Right cardiac atrium (tissue), 5 donors: ENCODE measurements at places on chromosomes 4 and X.

GRCh38 chr4:19689511-19689910 is 562.2 kb upstream of the SLIT2 start:
- no peak for DNase-seq

GRCh38 chr4:173696011-173696410 is 166.0 kb upstream of the HAND2 start:
- DNase-seq, result no peak

DNA sequence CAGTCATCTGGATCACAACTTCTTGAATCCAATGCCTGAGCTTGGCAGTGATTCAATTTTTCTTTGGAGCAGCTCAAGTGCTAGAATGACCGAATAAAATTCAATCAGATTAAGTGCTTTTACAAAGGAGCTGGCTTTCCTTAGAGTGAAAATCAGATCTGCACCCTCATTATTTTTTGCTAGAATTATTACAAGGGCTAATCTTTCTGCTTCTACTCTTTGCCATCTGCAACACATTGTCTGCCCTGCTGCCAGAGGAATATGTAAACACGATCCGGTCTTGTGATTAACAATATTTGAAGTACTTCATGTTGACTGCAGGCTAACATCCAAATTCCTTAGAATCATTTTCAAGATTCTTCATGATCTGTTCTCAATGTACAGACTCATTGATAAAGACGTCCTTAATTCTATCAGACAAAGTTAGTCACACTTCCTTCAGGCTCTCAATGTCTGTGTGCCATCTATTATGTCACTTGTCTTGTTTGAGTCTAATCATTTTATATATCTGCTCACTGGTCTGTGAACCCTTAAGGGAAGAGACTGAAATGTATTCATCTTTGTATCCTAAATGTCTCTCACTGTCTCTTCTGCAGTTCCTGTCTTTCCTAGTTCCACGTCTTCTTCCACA is 531.2 kb downstream of the GALNTL6 start:
- DNase-seq, result no peak

- no peak for DNase-seq
Measured at GRCh38 chrX:57241967-57242366, 44.5 kb upstream of the FAAH2 start.

DNA sequence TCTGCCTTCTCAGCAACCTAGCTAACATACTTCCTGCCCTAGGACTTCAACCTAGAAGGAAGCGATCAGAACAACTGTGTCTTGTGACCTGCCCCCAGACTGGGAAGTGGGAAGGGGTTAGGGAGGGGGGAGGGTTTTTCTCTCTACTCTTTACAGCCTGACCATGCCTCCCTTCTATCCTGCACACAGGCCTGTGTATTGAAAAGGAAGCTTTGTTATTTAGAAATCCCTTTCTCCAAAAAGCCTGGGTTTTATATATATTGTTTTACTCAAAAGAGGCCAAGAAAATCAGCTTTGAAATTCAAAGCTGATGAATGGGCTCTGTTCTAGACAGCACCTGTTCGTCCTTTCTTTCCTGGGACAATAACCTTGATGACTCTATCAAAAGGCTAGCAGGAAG is 35.2 kb upstream of the SMS start:
- no peak for DNase-seq

- no peak for DNase-seq
Measured at GRCh38 chr4:106409901-106410889, 41.6 kb upstream of the GIMD1 start.

DNA sequence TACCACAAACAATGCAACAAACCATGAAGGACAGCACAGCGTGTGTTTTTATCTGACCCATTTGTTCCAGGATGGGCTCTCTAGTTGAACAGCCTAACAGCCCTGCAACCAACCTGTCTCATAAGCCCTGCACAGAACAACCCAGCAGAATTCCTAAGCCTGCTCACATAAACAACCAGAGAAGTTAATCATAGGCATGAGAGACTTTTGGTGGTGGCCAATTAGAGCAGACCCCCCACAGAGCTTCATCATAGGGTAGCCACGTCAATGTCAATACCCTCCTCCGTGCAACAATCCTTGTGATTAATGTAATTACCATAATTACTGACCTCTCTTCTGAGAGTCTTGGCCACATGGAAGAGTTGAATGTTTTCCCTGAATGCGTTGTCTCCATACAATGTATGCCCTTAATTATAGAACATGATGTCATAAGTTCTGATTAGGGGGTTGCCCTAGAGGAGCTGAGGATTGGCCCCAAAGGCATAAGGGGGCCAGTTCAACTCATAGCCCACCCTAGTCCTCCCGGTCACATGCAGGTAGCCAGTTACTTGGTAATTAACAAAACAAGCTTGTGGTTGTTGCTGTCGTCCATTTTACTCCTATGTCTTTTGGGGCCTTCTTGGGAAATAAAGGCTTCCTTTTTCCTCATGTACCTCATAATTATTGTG is 92.7 kb downstream of the SYNPO2 start:
- DNase-seq, result no peak

DNA sequence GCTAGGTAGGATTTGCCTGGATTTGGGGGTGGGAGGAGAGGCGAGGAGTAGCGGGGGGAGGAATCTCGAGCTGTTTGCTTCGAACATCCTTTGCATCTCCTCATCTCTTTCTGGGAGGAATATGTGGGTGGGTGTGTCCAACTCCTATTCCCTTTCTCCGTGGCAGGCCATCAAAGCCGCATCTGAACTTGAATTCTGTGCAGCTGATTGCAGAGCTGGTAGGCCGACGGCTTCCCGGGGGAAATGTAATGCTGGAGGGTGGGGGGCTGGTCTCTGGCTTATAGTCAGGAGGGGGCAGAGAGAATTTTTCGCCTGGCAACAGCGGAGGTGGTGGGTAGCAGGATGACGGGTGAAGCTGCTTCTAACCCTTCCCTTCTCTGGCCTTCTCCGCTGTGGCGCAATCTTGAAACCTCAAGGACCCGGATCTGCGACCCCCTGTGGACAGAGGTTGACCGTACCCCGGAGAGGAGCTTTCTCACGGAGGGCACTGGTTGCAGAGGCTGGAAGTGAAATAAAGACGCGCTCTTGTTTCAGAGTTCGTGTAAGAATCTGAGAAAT is 628 bp downstream of the ZCCHC12 start:
- DNase-seq, result no peak

DNA sequence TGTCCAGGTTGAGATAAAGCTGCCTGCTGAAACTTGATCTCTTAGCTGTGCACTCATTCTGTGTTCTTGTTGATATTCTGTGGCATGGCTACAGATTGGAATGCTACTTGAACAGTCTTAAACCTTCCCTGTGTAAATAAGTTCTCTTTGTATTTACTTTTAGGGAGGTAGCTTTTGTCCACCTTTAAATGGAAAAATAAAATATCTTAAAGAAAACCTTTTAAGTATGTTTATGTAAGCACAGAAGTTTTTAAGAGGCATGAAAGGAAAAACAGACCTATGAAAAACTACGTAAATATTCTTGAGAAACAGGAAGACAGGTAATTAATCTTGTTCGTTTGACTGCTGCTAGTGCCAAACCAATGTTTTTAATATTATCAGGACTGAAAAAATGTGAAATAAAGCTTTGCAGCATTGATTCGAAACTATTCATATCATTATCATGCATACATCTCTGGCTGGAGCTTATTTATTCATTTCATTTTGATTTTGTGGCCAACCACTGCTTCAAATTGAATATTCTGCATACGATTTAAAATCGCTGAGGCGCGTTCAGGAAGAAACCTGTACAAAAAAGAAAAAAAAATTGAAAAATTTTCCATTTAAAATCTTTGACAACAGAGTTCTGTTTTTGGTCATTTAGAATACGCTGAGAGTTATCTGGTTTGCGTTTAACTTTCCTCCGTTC is 17.8 kb downstream of the HSD17B13 start:
- DNase-seq, result no peak

GRCh38 chrX:47168495-47169073 is 23.6 kb downstream of the RBM10 start:
- DNase-seq, result no peak

DNA sequence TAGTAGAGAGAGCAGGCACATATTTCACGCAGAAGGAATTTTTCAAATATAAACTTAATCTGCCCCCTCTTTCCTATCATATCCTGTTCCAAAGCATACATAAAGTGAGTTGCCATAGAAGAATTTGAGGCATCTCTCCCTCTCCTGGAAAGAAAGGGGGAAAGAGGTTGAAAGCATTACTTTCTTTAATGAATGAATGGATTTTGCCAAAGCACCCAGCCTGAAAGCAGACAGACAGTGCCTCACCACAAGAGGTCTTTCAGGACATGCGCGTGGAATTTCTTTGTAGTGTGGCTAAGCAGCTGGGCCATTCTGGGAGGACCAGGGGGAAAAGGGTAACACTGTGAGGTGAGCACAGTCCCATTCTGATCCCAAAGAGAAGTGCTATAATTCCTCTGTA is 651.4 kb downstream of the IQCM start:
- DNase-seq, result no peak

DNA sequence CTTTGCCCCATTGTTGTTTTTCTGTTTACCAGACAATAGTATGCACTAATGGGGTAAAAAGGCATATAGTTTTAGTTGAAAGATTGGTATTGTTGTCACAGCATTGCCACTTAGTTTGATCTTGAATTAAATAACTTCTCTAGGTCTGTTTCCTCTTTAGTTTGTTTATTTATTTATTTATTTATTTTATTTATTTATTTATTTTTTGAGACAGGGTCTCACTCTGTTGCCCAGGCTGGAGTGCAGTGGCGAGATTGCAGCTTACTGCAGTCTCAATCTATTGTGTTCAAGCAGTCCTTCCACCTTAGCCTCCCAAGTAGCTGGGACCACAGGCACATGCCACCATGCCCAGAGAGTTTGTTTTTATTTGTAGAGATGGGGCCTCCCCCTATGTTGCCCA is 138.6 kb downstream of the KDM6A start:
- DNase-seq, result no peak

DNA sequence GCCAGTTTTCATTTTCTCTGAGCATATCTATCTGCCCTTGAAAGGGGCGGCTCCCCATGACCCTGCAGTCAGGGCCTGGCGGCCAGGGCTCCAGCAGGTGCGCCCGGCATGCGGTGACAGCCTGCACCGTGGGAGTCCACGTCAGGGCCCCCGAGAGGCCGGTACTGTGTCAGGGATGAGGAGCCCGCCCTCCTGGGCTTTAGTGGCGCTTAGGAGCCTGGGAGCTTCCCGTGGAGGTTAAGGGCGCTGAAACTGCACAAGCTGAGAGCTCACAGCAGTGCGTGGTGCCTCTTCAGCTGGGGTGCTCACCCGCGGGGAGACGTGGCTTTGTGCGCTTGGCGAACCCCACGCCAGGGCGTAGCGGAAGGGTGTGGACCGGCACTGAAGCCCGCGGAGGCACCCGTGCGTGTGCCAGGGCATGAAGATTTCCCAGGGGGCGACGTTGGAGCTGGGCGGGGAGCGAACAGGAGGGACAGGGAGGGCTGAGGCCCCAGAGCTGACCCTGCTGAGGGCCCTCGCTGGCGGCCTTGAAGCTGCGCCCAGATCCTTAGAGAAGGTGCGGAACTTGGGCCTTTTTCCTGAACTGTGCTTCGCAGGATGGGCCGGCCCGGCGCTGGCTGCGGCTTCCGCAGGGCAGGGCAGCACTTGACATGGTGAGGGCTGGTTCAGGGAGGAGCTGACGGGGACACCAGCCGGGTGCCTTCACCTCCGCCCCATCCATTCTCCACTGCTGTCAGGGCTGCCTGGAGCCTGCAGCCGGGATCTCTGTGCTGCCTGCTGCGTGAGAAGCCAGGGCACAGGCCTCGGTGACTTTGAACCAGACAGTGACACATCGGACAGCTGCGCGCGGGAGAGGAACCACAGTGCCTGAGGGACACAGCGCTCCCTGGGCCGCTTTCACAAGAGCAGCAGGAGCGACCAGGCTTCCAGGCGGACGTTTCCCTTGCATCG is 32.9 kb downstream of the HTT-AS start:
- peak; percentile 88 for DNase-seq

DNA sequence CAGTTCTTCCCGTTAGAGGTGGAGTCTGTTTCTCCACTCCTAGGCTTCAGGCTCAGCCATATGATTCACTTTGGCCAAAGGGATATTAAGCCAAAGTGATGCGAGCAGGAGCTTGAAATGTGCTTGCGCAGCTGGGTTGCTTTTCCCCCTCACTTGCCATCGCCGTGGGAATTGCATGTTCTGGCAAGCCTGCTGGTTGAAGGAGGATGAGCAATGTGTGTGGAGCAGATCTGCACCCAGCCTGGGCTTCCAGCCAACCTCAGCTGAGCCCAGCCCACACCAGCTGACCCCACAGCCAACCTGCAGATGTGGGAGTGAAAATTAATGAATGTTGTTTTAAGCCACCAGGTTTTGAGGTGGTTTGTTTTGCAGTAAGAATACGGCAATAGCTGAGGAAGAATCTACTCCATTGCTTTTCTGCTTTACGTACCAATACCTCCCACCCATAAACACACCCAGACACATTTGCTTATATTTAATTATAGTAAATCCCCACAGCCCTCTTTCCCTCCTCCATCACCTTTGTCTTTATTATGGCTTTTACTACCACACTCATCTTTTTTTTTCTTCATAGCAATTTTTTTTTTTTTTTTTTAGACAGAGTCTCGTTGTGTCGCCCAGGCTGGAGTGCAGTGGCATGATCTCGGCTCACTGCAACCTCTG is 132.8 kb upstream of the FUNDC1 start:
- peak; percentile 64 for DNase-seq

- no peak for DNase-seq
Measured at GRCh38 chr4:174427571-174428140, 94.6 kb downstream of the HPGD start.

DNA sequence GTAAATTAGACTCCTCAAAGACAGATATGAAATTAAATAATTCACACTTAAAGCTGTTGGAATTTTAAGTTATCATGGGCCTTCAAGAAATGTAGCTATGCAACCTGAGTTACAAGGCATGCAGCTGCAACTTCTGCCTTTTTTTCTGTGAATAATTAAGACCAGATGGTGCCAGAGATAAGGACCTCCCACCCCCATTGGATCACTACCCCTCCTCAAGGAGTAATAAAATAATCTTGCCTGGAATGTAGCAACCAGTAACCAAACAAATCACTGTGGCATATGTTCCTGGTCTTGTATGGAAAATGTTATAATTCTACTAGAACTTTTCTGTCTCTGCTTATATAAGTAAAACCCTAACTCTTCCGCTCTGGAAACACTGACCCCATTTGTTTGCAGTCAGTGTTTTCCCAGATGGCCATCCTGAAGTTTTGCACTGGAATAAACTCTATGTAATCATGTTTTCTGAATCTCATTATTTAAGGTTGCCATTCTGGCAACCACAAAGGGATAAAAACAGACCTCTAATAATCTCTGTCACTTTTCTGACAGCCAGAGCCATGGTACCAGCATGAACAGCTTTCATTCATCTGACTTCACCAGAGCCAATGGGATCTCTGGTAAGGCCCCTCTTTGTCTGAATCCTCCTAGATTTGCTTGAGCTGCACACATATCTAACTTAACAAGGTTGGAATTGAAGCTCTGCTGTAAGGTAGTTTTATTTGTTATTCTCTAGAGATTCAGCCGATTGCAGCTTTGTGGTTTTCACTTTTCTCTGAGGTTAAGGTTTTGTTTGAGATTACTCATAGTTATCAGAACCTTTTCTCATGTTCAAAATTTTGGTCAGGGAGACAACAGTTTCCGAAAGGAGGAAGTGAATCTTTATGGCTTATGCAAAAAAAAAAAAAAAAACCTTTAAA is 274.6 kb downstream of the NAF1 start:
- no peak for DNase-seq
